ENCODE measurements at places on chromosomes 3 and 15.

DNA sequence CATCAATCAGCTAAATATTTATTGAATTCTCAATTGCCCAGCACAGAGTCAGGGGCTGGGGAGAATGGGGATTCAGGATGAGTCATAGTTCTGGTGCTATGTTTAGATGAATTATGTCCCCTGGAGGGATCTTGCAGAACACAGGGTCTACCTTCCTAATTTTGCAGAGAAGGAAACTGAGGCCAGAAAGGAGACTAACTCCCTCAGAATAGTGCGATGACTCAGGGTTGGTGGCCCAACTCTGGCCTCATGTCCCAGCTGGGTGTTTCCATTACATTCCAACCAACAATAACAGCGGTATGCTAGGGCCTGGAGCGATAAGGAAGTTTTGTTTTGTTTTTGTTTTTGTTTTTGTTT is 270.9 kb downstream of the TLE3 start:
- DNase-seq, result no peak

GRCh38 chr3:115469649-115470048 is 153.7 kb upstream of the GAP43 start:
- DNase-seq, result no peak

DNA sequence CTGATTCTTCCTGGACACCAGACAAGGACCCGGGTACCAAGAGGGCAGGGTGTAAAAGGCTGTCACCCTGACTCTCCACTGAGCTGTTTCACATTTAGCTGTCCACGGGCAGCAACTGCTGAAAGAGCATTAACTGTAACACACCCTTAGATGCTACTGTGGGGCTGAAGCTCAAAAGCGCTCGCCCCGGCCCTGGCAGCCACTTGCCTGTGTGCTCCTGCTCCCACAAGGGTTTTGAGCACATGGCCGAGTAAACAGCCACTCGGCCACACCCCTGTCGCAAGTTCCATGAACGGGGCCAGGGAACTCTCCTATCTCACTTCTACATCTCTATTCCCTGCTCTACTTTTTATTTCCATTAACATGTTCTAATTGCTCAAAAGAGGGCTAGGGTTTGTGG is 421.7 kb downstream of the TUSC7 start:
- DNase-seq, result no peak

GRCh38 chr15:39880718-39881387 is 39.2 kb downstream of the GPR176 start:
- no peak for DNase-seq

DNA sequence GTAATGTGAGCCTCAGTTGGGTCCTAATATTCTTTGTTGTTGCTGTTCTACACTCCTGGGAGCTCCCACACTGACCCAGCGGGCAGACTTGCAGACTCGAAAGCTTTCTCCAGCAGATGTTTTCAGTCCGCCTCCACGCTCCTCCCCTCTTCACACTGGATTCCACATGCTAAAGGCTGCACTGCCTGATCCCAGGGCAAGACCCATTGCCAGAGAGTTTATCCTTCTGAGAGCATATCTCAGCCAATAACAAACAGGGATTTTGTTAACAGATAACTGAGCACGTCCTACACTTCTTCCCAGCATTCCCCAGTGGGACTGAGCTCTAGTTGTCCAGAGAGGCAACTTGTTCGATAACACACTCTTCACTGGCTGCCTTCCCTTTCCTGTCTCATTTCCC is 8.0 kb upstream of the COL6A6 start:
- no peak for DNase-seq

- no peak for DNase-seq
Measured at GRCh38 chr15:92595506-92596381, 59.8 kb downstream of the FAM174B start.

- DNase-seq, result no peak
Measured at GRCh38 chr3:59321881-59322540, 272.2 kb upstream of the CFAP20DC start.

- no peak for DNase-seq
Measured at GRCh38 chr15:77440378-77440999, 19.8 kb downstream of the HMG20A start.

GRCh38 chr3:42213417-42213816 is 52.6 kb downstream of the CCK start:
- DNase-seq, result no peak

DNA sequence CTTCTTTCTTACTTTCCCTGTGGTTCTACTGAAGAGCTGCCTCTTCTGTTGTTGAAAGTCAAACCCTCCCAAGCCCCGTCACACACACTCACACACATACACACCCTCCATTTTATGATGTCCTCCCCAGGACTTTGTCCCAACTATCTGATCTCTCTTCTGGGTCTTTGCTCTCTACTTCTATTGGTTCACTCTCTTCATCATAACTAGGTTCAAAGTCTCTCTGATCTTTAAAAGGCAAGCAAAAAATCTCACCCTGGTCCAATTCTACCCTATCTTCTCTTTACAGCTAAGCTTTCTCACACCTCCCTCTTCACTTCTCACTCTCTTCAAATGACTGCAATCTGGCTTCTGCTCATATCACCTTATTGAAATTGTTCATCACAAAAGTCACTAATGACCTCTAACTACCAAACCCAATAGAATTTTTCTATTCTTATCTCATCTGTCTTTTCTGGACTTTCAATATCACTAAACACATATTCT is 34.8 kb downstream of the LRRFIP2 start:
- no peak for DNase-seq

- no peak for DNase-seq
Measured at GRCh38 chr3:11130385-11130784, 23.9 kb upstream of the HRH1 start.

DNA sequence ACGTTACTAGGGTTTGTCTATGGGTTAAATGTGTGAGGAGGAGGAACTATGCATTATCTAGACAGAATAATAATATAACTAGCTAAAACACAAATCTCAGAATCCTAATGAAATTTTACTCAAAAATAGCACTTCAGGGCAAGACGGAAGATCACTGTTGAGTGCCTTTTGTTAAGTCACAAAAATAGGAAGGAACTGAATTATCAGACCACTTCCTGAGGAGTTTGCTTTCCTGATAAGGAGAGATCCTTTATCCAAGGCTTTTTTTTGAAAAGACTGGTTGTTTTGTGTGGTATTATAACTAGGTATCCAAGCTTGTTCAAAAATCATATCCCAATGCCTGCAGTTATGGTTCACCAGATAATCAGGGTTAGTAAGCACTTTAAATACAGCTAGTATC is 34.6 kb downstream of the NR2E3 start:
- DNase-seq, result no peak

DNA sequence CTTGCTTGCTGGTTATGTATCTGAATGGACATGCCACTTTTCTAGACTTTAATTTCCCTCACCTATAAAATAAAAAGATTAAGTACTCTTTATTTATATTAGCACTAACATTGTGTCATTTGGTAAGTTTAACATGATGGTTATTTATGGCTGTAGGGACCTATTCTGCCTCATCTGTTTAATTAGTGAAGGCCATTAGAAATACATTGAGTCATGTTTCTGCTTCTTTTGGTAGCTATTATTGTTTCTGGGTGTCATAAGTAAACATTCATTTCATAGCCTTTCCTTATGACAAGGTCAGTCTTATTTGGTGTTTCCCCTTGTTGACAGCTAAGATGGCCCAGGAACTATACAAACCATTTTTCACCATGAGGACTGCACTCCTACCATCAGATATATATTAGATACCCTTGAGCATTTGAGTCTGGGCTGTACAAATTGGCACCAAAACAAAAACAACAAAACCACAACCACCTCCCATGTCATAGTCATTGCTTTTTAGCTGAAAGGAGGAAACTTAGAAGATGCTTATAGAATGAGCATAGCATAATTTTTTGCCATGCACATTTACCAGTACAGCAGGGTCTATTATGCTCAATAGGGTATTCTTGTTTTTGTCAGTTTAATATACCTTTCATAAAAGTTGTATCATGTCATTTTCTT is 39.3 kb downstream of the SRP14 start:
- DNase-seq, result no peak

GRCh38 chr3:109325109-109325508 is 8.8 kb upstream of the DPPA2 start:
- DNase-seq, result no peak

DNA sequence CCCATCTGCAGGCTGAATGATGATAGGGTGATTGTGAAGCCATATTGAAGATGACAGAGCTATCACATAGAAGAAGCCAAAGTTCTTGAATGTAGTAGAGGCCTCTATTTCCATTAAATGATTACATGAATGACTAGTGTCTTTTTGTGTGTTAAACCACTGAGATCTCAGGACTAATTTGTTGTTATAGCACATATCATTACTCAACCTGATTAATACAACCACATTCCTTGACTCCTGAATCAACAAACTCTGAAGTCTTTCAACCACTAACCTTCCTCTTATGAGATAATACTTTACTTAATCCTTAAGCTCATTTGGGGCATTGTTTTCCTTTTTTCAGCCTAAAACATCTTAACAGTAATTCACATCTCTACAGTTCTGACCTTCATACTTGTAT is 564.5 kb upstream of the ADAMTS9 start:
- no peak for DNase-seq

DNA sequence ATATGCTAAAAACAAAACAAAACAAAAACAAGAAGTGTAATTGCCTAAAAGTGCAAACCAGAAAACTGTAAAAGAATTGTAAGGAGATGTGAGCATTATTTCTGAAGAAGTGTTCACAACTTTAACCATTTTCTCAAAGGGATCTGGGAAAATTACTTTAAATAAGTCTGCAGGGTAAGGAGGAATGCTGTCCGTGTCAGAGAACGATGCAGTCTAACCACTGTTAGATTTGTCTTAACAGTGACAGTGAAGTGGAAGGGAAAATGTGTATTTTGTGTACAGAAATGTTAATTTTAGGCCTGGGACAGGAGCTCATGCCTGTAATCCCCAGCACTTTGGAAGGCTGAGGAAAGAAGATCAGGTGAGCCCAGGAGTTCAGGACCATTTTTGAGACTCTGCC is 95.7 kb downstream of the DLG1 start:
- no peak for DNase-seq

DNA sequence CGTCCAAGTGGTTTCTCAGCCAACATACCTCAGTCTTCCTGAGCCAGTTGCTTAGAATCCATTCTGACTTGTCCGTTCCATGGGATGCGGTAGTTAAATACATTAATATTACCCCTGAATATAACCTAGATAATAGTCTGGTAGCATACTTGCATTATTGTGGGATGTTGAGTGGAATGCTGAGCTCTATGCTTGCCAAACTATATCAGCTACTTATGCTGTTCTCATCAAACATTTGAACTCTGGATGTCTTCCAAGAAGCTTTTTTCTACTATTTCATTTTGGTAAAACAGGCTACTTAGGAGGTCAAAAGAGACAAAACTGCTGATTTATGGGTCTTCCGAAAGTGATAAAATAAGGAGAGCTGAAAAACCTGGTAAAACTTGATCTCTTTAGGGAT is 429.5 kb downstream of the NAALADL2 start:
- DNase-seq, result no peak

DNA sequence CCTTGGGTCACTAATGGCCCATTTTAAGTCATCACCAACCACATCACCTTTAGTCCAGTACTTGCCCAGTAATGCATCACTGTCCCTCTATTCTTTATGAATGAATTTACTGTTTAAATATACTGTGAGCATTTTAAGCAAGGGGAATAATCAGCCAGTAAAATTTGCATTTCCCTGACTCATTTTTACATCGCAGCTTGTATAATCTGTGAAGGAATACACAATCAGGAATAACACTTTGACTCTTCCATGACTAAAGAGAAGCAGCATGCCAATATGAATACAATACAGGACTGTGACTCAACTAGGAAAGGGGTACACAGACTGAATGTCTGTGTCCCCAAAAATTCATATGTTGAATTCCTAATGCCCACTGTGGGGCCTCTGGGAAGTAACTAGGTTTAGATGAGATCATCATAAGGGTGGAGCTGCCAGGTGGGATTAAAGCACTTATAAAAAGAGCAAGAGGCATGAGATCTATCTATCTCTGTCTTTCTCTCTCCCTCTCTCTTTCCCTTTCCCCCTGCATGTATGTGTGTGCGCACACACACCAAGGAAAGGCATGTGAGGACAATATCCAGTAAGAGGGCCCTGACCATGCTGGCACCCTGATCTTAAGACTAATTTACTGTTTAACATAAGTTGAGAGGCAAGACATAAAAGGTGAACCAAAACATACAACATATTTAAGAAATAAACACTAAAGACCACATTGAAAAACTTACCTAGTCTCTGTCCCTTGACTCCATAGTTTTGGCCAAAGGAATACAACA is 12.1 kb downstream of the B4GALT4 start:
- no peak for DNase-seq

GRCh38 chr15:34442891-34443290 is 5.3 kb upstream of the GOLGA8A start:
- DNase-seq, result no peak

DNA sequence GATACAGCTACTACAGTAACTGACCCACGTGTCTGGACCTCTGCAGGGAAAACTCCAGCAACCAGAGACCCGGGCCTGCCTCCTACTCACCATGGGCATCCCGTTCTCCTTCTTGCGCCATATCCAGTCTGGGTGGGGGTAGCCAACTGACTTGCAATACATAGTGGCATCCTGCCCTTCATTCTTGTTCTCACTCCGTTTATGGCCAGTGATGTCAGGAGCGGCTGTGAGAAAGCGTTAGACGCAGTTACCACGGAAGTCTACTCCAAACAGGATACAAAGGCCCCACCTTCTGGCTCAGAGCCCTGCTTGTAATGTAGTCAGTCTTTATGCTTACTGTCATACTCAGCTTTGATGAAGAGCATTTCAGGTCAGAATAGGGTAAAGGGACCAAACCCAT is 59.6 kb downstream of the NPTN start:
- DNase-seq, result peak; percentile 69

- no peak for DNase-seq
Measured at GRCh38 chr3:11835028-11835639, 11.6 kb downstream of the TAMM41 start.
